ENCODE measurements at places on chromosomes 3 and 15.
A peak's percentile ranks its signal among the peaks of the same experiment; 100 is the strongest.

GRCh38 chr3:27244374-27244773 is 124.8 kb downstream of the NEK10 start:
- DNase-seq = no peak

DNA sequence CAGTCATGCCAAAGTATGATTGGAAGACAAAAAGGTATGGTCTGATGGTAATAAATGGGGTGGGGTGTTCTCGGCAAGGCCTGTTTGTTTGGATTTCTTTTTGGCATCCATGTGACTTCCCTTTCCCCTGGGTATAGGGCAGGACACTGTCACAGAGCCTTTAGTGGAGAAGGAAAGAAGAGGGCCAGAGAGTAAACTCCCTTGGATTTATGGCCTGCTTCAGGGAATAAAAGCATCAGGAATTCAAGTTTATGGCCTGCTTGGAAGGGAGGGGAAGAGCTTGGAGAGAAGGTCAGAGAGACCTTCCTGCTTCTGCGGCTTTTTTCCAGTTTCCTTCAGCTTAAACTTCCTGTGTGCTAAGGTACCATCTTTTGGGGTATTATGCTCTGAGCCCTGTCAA is 179.4 kb upstream of the ADAMTS9 start:
- DNase-seq = no peak

- peak; percentile 96 for DNase-seq
These were observed 17.2 kb upstream of the ANKDD1A start for GRCh38 chr15:64894395-64895056.

GRCh38 chr3:177126015-177126773 is 71.1 kb downstream of the TBL1XR1 start:
- DNase-seq = no peak

DNA sequence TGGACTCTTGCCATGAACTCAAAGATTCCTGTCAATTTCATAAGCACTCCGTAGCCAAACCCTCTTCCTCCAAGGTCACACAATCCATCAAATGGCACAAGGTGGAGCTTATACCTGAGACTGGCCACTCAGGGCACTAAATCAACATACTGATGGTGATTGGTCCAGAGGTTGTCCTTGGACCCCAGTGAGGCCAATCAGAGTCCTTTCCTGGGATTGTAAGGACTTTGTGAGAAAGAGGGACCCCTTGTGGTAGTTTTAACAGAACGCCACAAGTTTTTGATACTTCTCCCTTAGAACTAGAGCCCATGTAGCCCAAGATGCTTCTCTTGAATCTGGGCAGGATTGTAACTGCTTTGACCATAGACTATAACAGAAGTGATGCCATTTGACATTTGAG is 44.4 kb upstream of the LARS2 start:
- no peak for DNase-seq

DNA sequence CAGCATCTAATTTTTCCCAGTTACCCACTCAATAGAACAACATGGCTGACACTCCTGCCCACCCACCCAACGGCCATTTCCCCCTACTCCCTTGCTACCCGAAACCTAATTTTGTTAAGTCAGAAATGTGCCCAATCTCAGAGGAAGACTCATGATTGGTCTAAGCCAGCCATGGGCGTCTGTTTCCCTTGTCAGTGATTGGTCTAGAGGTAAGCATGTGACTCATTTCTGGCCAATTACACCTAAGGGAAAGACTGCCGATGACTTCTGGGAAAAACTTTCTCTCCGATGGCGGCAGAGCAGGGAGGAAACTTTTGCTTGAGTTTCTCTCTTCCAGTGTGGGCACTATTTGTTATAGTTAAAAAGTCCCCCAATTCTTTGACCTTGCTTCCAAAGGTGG is 72.9 kb downstream of the RPLP1 start:
- no peak for DNase-seq

- no peak for DNase-seq
These were observed 1099.9 kb downstream of the TUSC7 start for GRCh38 chr3:117809186-117810081.
